ENCODE measurements at places on chromosomes 5 and 9. TPM values are rescaled to one million over a fixed set of nuclear protein-coding genes. Genes with fewer than 3 reads are reported as not detected.

C7 gene
- total RNA-seq: 4.4 TPM

PCAT7 gene
- total RNA-seq: not detected

SLCO6A1 gene
- 0.25 TPM for total RNA-seq

FOXD4L3 gene
- total RNA-seq: not detected

PCDHB16 gene
- total RNA-seq: 6.4 TPM

DNM1 gene
- 108 TPM for total RNA-seq

MIER3 gene
- total RNA-seq: 30.0 TPM

SMIM33 gene
- not detected for total RNA-seq

NUTM2G gene
- not detected for total RNA-seq

ODF2 gene
- 13.3 TPM for total RNA-seq

SLC22A4 gene
- 1.5 TPM for total RNA-seq

BHMT gene
- 0.25 TPM for total RNA-seq

SARDH gene
- total RNA-seq: 2.2 TPM

SLIT3 gene
- 3.0 TPM for total RNA-seq

PLK2 gene
- total RNA-seq: 621 TPM

SLC6A19 gene
- under 0.01 TPM for total RNA-seq

FOXD4L6 gene
- not detected for total RNA-seq

LCP2 gene
- 0.98 TPM for total RNA-seq

LEAP2 gene
- total RNA-seq: 0.74 TPM

PKD2L2 gene
- under 0.01 TPM for total RNA-seq

PROP1 gene
- total RNA-seq: not detected

CDKN2B gene
- 0.25 TPM for total RNA-seq

CARD9 gene
- under 0.01 TPM for total RNA-seq

CCDC152 gene
- total RNA-seq: 6.1 TPM

NELFB gene
- total RNA-seq: 32.2 TPM

CCDC127 gene
- 5.2 TPM for total RNA-seq

GARIN3 gene
- total RNA-seq: not detected

AGXT2 gene
- not detected for total RNA-seq

Data from temporal lobe (tissue), 4 donors.